ENCODE measurements at places on chromosomes 6 and 20. TPM values are rescaled to one million over a fixed set of nuclear protein-coding genes. Genes with fewer than 3 reads are reported as not detected.
A peak's percentile ranks its signal among the peaks of the same experiment; 100 is the strongest.

DNA sequence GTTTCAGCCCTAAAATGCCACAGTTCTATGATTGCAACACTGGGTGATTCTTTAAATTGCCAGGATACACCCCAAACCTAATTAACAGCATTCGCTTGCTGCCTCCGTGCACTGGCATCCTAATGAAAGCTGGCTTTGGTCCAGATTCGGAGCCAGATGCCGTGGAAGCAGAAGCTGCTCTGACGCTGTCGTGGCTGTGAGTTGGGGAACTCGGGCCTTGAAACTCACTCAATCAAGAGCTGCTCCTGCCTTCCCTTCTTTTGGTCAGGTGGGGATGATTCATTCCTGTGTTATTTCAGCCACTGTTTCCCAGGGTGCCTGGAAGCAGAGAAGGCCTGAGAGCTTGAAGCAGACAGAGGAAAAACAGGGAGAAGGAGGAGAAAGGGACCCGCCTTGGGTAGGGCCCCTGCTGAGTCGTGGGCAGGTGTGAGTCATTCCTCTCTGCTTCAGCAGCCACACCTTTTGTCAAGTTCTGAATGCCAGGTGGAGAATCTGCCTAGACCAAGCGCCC, 36.2 kb upstream of the DSP start:
- no peak overlapping the region for H3K27ac ChIP-seq
- peak; percentile 86 for DNase-seq
- peaks cover 10% of the 10 kb centered on the region for H3K4me1 ChIP-seq
- no peak overlapping the region for H3K4me3 ChIP-seq
- H3K36me3 ChIP-seq: no peaks in the 10 kb centered on the region

- peaks cover 8% of the 10 kb centered on the region for H3K4me1 ChIP-seq
- H3K27me3 ChIP-seq: no peaks in the 10 kb centered on the region
- DNase-seq: peak; percentile 81
Measured at GRCh38 chr6:139881728-139882211, 507.3 kb upstream of the CITED2 start.

C4A gene
- total RNA-seq: 107 TPM

TAGAP gene
- total RNA-seq: 3.3 TPM

OR2B6 gene
- not detected for total RNA-seq

Measured in spinal cord (tissue), 10 donors.